Smooth muscle cell of the brain vasculature (primary cell): ENCODE measurements at places on chromosomes 11 and 22.

- no peak for DNase-seq
These were observed 45.7 kb downstream of the TTC17 start for GRCh38 chr11:43404406-43404805.

GRCh38 chr11:82722231-82722630 is 11.4 kb downstream of the FAM181B start:
- DNase-seq: no peak

DNA sequence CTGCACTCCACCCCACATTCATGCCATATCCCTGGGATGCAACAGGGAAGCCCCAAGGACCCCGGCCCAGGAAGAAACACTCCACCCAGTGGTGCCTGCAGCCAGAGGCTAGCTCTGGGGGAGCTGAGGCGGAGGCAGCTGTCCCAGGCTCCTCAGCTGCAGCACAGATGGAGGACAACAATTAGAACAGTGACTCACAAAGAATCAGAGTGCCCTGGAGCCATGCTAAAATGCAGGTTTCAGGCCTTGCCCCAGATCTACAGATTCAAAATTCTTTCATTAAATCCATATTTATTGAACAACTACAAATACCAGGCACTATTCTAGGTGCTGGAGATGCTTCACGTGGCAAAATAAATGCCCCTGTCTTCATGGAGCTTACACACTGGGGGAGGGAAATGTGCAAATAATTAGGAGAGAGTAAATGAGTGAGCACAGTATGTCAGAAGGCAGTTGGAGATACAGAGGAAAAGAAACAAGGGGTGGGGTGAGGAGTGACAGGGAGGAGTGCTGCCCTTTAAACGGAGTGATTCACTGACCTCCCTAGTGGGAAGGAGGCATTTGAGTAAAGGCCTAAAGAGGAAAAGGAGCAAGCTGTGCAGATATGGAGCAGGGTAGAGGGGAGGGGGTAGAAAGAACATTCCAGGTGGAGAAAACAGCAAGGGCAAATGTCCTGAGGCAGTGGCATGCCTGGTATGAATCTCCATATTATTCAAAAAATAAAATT is 73.3 kb upstream of the CSNK2A3 start:
- DNase-seq: no peak

DNA sequence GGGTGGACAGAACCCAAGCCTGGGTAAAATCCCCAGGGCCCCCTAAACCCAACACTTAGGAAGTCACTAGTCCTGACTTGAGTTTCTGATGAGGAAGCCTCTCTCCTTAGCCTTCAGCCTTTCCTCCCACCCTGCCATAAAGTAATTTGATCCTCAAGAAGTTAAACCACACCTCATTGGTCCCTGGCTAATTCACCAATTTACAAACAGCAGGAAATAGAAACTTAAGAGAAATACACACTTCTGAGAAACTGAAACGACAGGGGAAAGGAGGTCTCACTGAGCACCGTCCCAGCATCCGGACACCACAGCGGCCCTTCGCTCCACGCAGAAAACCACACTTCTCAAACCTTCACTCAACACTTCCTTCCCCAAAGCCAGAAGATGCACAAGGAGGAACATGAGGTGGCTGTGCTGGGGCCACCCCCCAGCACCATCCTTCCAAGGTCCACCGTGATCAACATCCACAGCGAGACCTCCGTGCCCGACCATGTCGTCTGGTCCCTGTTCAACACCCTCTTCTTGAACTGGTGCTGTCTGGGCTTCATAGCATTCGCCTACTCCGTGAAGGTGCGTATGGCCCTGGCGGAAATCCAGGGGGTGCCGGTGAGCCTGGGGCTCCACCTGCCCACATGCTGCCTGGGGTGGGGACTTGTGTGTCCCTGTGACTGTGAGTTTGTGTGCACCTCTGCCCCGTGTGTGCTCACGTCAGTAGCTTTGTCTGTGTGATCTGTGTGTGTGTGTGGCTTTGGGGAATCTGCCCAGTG is at the start of gene IFITM1:
TSS of gene IFITM1 (plus strand) at position 254 of the 767 bp plus-strand sequence. CDS start at position 385, 131 bp downstream.
- DNase-seq: peak; percentile 65

DNA sequence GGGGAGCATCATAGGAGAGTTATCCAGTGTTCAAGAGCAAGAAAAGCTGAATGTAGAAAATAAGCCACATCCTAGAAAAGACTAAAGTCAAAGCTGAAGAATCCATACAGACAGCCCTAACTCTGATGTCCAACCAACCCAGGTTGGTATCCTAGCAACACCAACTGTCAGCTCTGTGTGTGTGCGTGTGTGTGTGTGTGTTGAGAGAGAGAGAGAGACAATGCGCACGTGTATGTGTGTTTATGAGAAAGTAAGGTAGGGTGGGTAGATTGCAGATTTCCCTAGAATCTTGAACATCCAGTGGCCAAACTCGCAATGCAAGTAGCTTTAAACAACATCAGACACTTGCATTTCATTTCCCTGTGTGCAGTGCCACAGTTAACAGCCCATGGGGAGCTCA is 274.9 kb downstream of the FAM181B start:
- no peak for DNase-seq

- no peak for DNase-seq
These were observed 35.3 kb downstream of the ZNRF3 start for GRCh38 chr22:28918550-28919271.

DNA sequence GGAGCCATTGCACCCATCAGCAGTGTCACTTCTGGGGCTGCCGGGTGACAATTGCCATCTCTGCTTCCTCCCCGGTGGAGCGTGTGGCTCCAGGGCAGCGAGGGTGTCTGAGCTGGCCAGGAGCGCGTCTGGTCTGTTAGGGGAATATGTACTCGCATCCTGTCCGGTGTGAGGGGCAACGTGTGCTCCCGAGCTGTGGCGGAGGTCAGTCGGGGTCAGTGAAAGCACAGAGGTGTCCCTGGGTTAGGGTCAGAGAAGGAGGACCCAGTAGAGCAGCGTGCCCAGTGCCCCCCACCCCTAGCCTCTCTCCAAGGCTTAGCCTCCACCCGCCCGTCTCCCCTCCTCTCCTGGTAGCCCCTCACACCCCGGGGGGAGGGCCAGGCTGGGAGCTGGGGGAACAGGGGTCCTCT is 1.5 kb downstream of the CLCF1 start:
- DNase-seq: no peak

DNA sequence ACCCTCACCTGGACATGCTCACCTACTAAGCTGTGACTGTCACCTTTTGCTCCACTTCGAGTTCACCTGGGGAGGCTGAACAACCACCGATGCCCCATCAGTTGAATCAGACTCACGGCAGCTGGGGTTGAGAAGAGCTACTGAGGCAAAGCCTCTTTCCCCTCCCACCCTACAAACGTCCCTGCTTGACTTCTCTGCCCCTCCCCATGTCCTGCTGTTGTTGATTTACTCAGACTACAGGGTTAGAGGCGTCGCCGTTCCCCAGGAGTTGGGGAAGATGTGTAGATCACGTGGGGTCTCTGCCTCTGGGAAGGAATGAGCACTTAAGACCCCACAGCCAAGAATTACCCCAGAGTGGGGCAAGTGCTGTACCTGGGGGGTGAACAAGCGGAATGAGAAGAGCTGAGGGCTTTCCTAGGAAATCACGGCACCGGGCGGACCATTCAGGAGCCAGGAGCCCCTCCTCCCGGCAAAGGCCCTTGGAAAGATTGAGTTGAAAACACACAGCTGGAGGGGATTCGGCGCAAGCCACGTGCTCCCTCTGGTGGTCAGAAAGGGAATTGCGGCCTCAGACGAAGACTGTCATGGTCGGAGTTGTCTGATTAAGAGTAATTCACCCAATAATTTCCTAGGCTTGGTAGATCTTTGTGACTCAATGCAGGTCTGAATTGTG is 7.0 kb downstream of the FXYD2 start:
- peak; percentile 59 for DNase-seq

GRCh38 chr22:36180038-36180880 is 19.7 kb upstream of the APOL3 start:
- peak; percentile 51 for DNase-seq

DNA sequence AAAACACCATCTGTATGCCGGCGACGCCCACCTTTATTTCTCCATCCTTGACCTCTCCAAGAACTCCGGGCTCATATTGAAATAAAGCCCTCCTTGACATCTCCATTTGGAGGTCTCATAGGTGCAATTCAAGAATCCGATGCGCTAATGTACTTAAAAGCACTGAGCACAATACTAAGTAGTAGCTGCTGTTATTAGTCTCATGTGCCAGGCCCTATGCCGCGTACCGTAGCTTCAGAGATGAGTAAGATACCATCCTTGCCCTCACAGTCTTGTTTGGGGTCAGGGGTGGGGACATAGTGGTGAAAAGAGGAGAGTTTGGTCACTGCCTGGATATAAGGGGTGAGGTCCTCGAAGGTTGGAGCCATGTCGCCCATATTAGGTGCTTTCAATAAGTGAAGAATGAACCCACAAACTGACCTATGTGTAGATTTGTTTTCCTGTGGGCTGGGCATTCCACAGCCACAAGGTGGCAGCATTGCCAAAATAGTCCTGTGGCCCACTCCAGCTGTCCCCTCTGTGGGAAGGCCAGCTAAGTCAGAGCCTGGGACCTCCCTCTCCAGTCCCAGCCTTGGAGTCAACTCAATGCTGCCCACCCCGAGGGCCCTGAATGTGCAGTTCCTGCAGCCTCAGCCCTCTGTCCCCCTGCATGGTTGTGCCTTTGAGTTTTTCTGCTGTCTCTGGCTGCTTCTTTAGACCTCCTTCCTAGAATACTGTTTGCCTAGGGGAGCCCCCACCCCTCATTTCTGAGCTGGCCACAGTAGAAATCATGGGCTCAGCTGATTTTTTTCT is 6.5 kb downstream of the DCPS start:
- DNase-seq: peak; percentile 54

DNA sequence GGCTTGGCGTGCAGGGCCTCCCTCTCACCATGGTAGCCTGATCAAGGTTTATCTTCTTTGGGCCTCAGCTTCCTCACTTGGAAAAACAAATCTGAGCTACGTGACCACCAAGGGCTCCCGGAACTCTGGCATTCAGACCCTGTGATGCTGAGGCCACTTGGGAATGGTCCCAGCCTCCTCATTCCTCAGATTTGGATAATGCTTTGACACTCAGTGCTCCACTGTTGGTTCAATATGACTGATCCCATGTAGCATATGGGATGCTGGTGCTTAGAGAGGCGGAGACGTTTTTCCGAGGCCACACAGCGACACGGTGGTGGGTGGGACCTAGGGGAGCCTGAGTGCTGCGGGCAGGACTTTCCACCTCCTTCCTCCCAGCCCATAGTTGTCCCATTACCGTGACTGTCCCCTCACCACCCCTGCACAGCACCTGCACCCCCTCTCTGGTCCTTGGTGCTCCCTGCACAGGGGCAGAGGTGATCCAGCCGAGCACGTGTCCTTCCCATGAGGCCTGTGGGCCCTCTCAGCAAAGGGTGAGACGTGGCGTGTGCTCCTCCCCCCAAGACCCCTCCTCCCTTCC is 23.1 kb downstream of the MB start:
- no peak for DNase-seq

- DNase-seq: no peak
These were observed 37.6 kb upstream of the MTNR1B start for GRCh38 chr11:92931746-92932422.

- no peak for DNase-seq
These were observed 53.2 kb downstream of the GRIK4 start for GRCh38 chr11:120564573-120565311.

DNA sequence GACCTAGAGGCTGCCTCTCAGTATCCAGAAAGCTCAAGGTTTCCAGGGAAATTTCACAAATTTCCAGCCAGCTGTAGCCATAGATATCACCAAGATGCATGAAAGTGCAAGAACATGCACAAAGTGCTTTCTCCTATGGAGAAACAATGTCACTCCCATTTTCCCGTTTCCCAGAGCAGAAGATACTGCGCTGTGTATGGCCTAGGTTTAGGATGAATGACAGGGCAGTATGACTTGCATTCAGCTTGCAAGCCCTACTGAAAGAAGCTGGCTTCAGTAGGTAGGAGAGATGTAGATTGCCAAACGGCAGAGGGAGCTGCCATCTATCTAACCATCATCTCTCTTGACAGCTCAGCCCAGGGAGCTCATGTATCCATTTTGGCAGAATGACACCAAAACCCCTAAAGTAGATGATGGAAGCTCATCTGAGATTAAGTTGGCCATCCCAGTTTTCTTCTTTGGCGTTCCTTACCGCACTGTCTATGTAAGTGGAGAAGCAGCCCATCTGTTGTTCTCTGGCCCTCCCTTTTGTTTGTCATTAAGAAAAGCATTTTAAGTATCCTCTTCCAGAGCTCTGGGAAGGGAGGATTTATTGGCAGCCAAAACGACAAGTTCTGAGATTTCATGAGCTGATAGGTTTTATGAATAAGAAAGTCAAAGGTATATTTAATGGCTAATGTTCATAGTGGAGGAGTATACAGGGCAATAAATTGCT is 4.6 kb downstream of the TECTA start:
- no peak for DNase-seq

GRCh38 chr22:49929211-49929979 is 11.0 kb downstream of the CRELD2 start:
- DNase-seq: no peak

DNA sequence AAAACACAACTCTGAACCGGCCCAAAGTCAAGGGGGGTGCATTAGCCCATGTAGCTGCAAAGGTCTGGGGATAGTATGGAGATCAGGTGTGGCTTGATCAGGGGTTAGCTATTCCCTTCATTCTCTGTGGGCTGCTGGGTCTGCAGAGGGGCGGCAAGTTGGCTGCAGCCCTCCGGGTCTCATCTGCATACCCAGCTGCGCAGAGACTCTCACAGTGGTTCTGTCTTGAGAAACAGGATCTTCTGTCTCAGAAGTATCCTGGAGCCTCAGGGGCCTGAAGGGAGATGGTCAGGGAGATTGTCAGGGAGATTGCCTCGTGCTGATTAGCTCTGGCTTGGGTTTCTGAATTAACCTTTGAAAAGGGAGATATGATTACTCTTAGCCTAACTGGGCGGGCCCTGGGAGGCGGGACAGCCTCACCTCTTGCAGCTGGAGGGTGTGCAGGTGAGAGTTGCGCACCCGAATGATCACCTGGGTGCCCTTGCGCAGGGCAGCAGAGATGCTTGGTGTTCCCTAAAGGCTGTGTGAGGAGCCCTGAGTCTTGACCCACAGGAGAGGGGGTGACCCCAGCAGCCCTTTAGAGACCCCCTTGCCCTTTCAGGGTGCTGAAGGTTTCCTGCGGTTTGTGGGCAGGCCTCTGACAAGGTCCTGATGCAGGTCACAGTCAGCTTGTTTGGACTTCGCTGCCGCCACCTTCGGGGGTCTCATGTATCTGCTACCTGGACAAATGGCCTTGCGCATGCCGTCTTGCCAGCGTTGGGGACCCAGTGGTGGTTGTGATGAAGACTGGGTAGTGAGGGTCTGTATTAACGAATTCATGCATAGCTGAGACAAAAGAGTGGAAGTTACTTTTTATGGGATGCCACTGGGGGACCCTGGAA is 7.3 kb downstream of the ARHGAP8 start:
- DNase-seq: no peak

DNA sequence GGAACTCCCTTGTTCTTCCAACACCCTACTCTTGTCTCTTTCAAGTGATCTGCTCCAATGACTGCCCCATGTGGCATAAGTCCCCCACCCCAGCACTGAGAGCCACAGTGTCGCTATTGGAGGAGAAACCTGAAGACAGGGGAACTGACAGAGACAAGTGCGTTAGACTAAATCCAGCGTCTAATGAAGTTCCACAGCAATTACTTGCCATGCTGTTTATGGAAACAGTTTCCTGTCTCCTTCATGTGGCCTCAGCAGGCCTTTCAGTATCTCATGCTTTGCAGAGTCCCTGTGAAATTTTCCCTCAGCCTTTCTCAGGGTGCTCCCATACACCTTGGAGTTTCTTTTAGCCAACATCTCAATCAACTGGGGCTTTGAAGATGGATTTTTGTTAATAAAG is 277.4 kb downstream of the ETS1 start:
- no peak for DNase-seq

GRCh38 chr11:112163875-112164685 is at the start of gene IL18:
Gene IL18, minus strand, starts transcription at chr11:112164094. Its CDS starts 9,041 bp downstream, at chr11:112155053.
- DNase-seq: no peak

GRCh38 chr11:2804189-2804588 is 81.4 kb downstream of the CDKN1C start:
- DNase-seq: no peak

GRCh38 chr11:23577296-23577695 is 717.0 kb upstream of the CCDC179 start:
- no peak for DNase-seq
